ENCODE measurements at places on chromosomes 13 and 19.
A peak's percentile ranks its signal among the peaks of the same experiment; 100 is the strongest.

- no peak for DNase-seq
Measured at GRCh38 chr13:32282096-32282711, 33.0 kb downstream of the ZAR1L start.

- no peak for DNase-seq
Measured at GRCh38 chr13:25872481-25873241, 179.2 kb downstream of the SHISA2 start.

- no peak for DNase-seq
Measured at GRCh38 chr19:3292958-3293529, 68.6 kb downstream of the CELF5 start.

DNA sequence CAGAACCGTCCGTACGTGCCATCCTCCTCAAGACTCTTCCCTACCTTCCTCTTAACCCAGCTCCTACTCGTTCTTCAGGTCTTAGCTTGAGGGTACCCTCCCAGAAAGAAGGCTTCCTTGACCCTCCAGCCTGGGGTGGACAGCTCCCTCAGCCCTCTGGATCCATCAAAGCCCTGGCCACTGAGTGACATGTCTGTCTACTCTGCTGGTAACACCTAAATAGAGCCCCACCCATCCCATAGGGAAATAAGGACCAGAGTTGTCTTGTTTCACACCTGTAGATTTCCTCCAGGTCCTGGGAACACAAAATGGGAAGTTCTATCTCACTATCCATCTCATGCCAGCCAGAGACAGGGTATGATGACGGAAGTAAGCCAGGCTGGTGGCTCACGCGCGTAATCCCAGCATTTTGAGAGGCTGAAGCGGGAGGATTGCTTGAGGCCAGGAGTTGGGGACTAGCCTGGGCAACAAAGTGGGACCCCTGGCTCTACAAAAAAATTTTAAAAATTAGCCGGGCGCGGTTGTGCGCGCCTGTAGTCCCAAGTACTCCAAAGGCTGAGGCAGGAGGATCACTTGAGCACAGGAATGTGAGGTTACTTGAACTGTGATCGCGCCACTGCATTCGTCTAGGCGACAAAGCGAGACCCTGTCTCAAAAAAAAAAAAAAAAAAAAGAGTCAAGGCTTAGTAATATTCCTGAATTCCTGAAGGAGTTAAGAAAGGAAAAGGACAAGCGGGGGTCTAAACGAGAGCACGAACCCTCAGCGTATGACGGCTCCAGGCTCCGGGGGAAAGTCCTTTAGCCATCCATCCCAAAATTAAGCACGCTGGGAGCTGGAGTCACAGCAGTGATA is 566 bp upstream of the CCDC97 start:
- no peak for DNase-seq

- no peak for DNase-seq
Measured at GRCh38 chr19:17294051-17294891, 9.0 kb downstream of the ABHD8 start.

DNA sequence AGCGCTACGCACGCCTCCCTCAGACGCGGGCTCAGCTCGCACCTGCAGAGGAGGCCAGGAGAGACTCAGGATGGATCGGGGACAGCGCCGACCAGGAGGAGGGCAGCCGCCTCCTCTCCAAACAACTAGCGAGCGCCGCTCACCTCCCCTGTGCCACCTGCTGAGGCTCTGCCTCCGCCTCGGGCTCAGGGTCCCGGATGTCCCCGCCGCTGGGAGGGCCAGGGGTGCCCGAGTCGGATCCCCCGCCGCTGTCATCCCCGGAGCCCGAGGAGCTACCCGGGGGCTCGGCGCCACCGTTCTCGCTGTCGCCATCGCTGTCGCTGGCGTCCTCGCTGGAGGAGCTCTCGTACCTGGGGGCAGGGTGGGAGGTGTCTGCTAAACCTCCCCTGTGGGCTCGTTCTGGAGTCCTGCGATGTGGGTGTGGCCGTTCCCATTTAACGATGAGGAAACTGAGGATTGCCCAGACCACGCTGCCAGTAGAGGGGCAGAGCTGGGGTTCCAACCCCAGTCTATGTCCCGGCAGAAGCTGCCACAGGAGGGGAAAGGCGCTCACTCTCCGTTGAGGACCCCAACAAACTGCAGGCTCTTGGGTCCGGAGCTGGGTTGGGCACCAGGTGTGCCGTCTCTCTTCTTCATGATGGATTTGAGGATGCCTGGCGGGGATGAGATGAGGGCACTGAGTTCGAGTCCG is 9.2 kb downstream of the KANK3 start:
- no peak for DNase-seq

DNA sequence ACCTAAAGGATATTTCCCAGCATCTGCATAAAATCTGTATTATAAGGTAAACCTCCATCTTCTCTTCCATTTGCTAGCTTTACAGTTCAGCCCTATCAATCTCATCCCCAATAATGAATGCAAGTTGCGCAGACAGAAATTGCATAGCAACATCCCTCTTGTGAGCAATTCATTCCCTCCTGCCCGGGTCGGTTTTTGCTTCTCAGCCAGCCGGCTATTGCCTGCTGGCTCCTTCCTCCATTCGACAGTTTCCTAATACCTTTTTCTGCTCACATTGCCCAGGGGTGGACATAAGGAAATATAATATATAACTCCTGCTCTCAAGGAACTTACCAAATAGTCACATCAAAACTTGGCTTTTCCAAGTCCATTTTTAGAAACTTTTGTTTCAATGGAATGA is 125.2 kb downstream of the FGF9 start:
- DNase-seq = no peak

DNA sequence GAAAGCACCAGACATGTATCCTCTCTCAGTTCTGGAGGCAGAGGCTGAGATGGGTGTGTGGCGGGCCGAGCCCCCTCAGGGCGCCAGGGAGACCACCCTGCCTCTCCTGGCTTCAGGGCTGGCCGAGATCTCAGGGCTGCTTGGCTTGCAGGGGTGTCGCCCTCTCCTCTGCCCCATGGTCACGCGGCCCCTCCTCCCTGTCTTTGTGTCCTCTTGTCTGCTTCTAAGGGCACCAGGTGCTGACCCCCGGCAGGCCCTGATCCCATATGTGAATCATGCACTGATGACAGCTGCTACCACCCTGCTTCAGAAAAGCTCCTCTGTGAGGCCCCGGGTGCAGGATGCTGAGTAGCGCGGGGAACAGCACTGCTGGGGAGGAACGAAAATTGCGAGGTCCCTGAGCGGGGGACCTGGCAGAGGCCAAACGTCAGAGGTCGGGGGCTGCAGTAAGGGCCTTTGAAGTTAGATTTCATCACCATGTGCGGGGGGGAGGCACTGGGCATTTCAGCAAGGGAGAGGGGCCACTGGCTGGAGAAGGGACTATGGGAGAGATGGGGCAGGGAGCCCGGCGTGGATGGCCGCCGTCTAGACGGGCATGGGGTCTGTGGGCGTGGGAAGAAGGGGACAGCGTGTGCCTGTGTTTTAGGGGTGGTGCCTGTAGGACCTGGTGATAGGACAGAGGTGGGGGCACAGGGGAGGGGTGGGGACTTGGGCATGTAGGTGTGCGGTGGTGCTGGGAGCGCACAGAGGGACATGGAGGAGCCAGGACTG is 125.2 kb downstream of the KDM4B start:
- DNase-seq = no peak

DNA sequence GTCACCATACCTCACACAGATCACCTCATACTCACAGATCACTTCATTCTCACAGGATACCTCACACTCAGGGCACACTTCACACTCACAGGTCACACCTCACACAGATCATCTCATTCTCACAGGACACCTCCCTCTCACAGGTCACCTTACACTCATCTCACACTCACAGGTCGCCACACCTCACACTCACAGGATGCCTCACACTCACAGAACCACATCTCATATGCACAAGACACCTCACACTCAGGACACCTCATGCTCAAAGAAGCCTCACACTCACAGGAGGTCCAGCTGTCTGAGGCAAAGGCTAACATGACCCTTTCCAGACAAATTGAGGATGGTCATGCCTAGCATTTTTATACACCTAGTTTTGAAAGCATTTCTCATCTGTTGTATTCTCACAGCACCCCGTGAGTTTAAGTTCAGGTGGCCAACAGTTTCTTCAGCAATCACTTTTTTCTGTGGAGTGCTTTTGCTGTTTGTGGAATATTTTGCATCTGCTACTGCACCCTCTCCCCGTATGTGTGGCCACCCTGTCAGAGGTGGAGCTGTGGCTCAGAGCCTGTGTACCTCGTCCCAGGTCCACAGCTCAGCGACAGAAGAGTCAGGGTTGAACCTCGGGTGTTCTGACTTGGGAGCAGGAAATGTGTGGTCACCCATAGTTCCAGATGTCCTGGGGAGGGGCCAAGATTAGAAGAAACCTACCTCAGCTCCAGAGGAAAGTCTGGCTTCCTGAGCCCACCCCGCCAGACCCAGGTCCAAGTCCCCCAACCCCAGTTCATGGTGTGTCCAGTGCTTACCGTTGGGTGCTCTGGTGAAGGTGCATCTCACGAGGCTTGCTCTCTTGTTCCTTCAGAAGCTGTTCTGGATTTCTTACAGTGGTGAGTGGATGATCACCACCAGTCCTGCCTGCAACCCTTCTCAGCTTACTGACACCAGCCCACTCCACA is 7.6 kb downstream of the F7 start:
- no peak for DNase-seq

- DNase-seq = no peak
Measured at GRCh38 chr19:6868351-6868750, 19.0 kb upstream of the ADGRE1 start.

DNA sequence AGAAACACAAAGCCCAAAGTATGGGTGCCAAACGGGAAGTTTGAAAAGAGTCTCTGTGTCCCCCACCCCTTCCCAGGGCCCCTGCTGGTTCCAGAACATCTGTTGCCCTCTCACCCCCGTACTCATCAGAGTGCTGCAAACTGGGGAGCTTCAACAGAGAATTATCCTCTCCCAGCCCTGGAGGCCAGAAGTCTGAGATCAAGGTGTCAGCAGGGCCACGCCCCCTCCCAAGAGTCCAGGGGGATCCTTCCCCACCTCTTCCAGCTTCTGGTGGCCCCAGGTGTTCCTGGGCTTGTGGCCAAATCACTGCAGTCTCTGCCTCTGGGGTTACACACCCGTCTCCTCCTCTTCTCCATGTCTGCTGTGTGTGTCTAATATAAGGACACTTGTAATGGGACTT is 183.4 kb downstream of the PTPRS start:
- no peak for DNase-seq

- no peak for DNase-seq
Measured at GRCh38 chr19:18883526-18884304, 12.2 kb downstream of the CERS1 start.

DNA sequence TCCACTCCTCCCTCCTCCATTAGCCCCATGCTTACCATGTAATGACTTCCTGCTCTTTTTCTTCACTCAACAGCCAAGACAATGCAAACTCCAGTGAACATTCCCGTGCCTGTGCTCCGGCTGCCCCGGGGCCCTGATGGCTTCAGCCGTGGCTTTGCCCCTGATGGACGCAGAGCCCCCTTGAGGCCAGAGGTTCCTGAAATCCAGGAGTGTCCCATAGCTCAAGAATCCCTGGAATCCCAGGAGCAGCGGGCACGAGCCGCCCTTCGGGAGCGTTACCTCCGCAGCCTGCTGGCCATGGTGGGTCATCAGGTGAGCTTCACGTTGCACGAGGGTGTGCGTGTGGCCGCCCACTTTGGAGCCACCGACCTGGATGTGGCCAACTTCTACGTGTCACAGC is 2.9 kb upstream of the PPP1R37 start:
- DNase-seq = no peak

GRCh38 chr19:2983351-2984214 is 6.2 kb downstream of the TLE6 start:
- DNase-seq = no peak

GRCh38 chr13:51771418-51772104 is 32.4 kb downstream of the DHRS12 start:
- no peak for DNase-seq

DNA sequence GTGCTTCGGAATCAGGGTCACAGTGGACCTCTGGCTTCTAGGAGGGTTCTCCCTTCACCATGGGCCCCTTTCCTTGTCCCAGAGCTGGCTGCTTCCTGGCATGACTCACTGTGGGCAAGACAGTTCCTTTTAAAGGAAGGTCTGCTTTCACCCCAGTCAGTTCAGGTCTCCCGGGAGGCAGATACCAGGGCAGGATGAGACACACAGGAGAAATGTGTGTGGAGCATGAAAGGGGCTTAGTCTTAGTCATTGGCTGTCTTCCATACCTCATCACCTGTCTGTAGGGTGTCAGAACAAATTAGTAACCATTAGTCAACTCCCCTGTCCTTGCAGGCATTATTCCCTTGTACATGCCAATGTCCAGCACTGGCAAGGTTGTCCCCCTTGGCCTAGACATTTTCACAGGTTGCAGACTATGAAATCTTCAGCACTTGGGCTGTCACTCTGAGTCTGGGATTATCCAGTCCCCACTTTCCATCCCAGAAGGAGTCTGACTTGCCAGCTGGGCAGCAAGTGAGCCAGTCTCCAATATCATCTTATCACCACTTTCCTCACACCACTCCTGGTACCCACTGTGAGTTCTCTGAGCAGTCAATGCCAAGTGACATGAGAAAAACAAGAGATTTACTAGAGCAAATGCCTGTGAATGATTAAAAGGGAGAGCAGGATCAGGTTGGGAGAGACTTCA is 76.8 kb upstream of the MEDAG start:
- DNase-seq = peak; percentile 90

GRCh38 chr19:38836983-38837626 is 5.5 kb upstream of the ECH1 start:
- DNase-seq = no peak
